Stimulated activated CD4-positive, alpha-beta T cell treated with anti-CD3 and anti-CD28 coated beads, TNF-alpha, amount 100 ng/mL, for 24 hours (primary cell): ENCODE measurements at places on chromosomes 3 and 15.

GRCh38 chr3:46997453-46998091, 18.1 kb downstream of the NBEAL2 start:
- no peak for DNase-seq

- DNase-seq: no peak
Observed at GRCh38 chr3:115588201-115589115, 34.9 kb upstream of the GAP43 start.

DNA sequence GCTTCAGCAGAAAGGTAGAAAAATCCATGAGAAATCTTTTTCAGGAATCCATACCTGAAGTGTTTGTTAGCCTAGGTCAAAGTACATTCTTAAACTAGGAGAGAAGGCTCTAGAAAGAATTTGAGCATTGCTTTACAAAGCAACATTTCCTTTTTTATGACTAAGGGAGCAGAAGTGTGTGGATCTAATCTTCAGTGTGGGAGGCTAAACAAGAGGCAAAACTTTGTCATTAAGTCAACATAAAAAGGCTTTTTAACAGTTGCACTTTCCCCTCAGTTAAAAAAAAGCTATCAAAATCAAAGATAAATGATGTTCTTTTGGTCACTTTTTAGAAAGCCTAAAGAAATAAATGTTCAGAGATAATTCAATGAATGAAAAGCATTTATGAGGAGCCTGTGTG, 154.8 kb downstream of the TMEM108 start:
- no peak for DNase-seq

DNA sequence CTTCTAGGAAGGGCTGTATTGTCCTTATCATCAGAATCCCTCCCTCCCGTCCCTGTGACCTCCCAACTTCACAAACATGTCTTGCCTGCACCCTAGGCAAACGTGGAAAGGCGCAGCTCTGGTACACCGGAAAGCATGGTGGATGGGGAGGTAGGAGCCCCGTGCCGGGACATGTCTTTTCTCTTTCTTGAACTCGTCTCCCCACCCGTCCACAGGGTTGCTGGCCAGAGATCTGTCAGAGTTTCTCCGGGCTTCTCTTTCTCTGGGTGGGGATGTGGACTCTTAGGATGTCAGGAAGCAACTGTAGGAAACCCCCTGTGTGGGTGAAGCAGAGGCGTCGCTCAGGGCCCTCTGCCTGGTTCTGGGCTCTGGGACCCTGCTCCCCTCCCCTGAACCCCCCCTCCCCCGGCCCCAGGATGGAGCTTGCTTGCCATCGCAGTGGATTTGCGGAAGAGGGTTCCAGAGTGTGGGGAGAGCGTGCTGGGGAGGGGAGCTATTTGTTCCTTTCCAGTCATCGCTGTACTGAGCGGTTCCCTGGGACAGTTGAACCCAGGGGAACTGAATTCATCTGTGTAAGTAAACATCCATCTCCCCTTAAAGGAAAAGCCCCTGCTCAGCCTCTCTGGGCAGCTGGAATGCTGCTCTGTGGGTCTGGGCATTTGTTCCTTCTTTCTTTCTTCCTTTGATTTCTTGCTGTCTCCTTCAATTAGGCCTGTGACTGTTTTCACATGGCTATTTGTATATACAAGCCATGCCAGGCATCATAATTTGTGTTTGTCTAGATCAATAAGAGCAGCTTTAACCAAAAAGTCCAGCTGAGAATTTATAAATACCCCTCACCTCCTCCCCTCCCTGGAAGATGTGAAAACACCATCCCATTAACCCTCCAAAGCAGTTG, 72.8 kb downstream of the SMAD3 start:
- DNase-seq: no peak

GRCh38 chr15:60973637-60974415, 255.3 kb downstream of the RORA start:
- DNase-seq: no peak

- DNase-seq: no peak
Observed at GRCh38 chr15:89984001-89984400, 17.1 kb upstream of the ZNF710 start.

DNA sequence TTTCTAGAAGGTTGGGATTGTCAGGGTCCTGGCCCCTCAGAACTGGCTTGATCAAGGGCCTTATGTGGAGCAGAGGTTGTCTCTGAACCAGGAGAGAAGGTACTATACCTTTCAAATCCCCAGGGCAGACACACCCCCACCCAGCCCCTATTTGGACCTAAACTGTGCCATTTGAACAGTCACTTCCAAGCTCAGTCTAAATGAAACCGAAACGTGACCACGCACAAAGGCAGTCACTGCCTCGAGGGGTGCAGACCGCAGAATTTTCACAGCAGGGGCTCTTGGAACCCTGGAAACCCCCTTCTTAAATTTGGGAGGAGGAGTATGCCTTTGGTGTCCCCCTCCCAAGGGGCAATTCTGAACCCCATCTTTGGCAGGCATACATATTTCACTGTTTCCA, 53.7 kb downstream of the GRIP2 start:
- no peak for DNase-seq

GRCh38 chr15:77749236-77749997, 116.7 kb upstream of the LINGO1 start:
- no peak for DNase-seq

GRCh38 chr3:15205934-15206661, at the start of gene CAPN7:
Gene CAPN7 (plus strand): TSS chr3:15206246. CDS start chr3:15206496, 250 bp downstream.
- DNase-seq: peak; percentile 87

GRCh38 chr3:48190911-48191310, 2.7 kb upstream of the CDC25A start:
- no peak for DNase-seq

GRCh38 chr3:143465666-143466065, 346.1 kb downstream of the CHST2 start:
- no peak for DNase-seq

GRCh38 chr15:91122296-91122695, 22.2 kb downstream of the SV2B start:
- DNase-seq: no peak

- DNase-seq: no peak
Observed at GRCh38 chr3:42529468-42529867, 27.0 kb downstream of the VIPR1 start.

- no peak for DNase-seq
Observed at GRCh38 chr15:43278869-43279268, 12.1 kb upstream of the TGM5 start.

DNA sequence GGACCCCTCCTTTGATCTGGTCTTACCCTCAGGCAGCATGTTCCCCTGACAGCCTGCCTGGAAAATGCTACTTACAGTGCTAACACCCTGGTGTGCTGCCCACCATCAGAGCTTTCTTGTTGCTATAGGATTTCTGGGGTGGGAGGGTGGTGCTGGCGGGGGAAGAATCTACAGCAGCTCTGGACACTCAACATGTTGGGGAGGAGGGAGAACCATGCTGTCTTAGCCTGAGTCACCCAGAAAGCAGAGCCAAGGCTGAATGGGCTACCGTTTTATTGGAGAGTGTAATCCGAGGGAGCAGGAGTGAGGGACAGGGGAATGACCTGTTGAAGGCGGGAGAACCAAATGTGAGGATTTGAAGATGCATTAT, 45.6 kb downstream of the MFSD1 start:
- DNase-seq: no peak

GRCh38 chr3:13414040-13414729, 5.9 kb downstream of the NUP210 start:
- DNase-seq: peak; percentile 68

DNA sequence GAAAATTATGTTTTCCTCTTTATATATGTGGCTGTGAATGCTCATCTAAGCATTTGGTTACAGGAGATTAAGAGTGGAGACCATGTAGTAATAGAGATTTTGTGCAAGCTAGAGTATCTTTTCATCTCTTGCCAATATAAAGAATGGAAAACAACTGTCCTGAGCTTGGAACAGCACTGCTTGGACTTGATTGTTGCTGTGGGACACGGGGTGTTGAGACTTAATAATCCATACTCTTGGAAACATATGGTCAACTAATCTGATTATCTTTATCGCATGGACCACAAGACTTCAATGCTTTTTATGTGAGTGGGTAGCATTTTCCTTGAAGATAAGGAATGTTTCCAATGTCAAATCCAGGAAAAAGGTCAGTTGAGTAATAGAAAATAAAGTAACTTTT, 806.3 kb downstream of the DIPK2A start:
- no peak for DNase-seq

DNA sequence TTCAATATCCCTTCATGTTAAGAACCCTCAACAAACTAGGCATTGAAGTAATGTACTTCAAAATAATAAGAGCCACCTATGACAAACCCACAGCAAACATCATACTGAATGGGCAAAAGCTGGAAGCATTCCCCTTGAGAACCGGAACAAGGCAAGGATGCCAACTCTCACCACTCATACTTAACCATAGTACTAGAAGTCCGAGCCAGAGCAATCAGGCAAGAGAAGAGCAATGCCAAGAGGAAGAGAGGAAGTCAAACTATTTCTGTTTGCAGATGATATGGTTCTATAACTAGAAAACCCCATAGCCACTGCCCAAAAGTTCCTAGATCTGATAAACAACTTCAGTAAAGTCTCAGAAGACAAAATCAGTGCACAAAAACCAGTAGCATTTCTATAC, 161.9 kb downstream of the UBE2E2 start:
- no peak for DNase-seq

DNA sequence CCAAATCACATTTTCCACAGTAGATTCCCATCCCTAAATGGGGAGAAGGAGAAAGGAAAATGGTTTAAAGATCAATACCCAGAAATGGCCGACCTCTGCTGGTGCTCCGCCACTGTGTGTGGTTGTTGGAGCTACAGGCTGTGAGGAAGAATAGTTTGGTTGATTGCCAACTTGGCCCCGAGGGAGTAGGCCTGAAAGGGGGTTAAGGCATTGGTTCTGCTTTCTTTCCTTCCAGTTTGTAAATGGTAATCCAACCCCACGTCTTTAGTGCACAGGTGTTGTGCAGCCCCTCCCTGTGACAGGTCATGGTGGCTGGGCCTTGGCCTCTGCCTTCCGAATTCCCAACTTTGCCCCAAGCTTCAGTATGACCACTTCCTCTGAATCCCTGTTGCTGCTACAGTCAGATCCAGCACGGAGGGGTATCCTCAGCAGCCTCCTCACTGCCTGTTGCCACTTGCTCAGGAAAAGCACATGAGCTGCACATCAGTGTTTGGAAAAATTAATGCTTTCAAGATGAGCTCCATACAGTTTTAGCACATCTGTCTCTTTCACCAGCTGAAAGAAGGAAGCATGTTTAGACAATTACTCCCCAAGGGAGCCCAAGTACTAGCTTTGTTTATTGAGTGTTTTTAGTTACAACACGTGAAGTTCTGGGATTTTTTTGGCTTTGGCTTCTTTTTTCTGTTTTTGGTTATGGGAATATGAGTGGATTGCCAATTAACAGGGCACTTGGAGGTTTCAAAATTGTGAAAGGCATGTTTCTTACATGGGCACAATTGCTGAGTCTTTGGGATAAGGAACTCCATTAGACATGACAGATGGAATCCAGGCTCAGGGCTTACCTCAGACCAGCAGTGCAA, 92.3 kb upstream of the ROPN1 start:
- no peak for DNase-seq

- no peak for DNase-seq
Observed at GRCh38 chr3:45969953-45970352, 25.7 kb downstream of the FYCO1 start.

DNA sequence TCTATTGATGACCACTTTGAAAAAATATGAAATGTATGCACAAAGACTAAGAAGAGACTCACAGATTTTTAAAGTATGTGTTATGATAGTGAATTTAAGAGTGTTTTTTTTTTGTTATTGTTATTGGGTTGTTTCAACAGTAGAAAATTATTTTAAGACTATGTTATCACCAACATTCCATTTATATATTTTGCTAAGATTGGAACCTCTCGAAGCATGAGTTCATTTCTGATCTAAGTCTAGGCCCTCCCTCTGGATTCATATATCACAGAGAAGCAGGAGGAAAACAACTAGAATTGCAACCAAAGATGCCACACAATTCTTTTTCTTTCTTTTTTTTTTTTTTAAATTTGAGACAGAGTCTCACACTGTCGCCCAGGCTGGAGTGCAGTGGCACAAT, 46.8 kb downstream of the ITGB5 start:
- DNase-seq: no peak

DNA sequence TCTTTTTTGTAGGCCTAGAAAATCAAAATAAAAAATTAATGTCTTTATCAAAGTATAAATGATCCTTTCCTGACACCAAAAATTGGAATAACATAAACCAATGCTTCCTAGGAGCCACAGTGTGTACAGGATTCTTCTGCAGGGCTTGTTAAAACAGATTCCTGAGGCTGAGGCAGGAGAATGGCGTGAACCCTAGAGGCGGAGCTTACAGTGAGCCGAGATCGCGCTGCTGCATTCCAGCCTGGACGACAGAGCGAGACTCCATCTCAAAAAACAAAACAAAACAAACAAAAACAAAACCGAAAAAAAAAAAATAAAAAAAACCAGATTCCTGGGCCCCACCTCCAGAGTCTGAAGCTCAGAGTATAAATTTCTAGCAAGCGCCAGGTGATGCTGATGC, 78.0 kb downstream of the PEX5L start:
- no peak for DNase-seq

DNA sequence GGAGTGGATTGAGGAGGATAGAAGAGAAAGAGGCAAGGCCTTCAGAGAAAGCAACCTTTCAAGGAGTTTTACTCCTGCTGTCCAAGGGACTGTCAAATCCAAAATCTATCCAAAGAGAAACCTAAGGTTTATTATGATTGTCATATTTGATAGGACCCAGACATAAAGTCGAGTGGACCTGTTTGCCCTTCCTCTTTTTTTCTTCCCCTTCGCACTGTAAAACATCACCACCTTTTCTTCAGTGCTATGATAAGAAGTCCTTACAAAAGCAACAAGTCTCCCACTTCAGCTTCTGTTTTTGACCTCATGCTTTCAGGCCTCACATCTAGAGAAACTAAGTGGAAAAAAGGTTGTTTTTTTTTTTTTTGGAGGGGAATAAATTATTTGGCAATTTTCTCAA, 73.0 kb downstream of the TRPC1 start:
- DNase-seq: no peak

DNA sequence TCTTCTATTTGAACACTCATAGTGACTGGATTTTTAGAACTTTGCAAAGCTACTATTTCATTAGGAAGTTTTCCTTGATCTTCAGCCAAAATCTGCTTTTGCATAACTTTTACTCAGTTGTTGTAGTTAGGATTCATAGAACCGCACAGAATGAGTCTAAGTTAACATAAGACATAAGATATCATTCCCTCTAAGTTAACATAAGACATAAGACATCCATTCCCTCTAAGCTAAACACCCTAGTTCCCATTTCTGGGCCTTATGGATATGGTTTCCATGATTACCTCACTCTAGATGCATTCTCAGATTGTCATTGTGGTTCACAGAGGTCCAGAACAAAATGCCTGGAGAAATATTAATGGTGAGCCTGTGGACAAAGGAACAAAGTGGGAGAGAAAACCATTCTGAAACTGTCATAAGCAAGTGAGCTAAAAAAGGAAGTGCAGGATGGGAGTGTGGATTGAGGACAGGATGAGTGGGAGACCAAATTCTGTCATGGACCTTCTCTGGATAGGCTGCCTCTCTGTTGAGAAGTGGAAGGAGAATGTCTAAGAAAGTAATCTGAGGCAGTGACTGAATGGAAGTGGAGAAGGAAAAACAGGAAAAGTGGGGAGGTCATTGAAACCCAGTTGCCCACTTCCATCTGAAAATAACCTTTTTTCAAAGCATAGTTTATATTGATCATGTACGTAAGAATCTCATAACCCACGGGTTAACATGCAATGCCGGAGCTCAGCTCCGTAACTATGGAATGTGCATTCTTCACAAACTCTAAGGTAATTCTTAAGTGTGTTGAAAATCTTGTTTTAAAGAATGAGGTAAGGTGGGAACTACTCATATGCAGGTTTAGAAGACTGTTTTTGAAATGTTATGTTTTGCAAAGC, 37.4 kb upstream of the SECISBP2L start:
- no peak for DNase-seq
